ENCODE measurements at places on chromosomes 7 and 10.

DNA sequence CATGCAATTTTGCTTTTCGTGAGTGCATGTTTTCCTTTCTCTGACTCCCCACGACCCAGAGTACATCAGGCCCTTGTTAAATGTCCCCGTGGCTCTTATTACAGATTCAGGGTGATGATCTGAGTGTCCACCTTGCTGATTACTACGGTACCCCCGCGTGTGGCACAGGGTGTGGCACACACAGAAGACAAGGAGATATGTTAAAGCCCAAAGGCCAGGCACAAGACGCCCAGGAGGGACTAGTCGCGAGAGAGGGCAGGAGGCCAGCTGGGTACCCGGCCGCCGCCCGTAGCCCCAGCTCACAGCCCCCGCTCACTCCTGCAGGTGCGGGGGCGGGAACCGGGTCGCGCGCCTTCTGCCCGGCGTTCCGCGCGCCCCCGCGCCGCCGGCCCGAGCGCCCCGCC, 281 bp upstream of the EXOC6 start:
- DNase-seq = no peak

GRCh38 chr7:29297194-29297890, 102.8 kb downstream of the CHN2 start:
- no peak for DNase-seq

DNA sequence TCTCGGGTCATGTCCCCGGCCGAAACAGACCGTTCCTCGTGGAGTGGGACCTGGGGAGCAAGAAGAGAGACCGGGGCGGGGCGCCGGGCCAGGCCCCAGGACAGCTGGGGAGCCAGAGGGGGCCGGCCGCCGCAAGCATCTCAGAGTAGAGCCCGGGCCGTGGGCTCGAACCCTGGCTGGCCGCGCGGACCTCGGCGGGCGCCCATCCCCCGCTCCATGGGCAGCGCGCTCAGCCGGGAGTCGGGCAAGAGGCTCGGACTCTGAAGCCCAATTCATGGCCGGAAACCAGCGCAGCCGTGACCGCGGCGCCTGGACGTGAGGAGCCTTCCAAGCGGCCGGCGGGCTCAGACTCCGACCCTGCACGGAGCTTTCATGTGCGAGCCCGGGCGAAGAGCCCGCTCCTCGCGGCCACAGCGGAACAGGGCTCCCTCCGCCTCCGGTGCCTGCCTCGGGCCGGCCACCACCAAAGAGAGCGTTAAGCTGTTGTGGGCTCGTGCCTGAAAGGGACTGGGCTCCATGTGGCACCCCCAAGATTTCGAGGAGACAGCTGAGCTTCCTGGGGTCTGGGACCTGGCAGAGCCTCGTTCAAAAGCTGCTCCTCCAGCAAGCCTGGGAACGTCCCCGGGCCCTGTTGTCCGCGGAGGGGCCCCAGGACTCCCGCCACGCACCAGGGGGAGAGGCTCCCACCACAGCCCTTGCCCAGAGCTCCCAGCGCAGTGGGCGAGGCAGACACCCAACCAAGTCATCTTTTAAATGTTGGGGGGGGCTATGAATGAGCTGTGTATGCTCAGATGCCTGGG, 757 bp upstream of the GRID1 start:
- no peak for DNase-seq

DNA sequence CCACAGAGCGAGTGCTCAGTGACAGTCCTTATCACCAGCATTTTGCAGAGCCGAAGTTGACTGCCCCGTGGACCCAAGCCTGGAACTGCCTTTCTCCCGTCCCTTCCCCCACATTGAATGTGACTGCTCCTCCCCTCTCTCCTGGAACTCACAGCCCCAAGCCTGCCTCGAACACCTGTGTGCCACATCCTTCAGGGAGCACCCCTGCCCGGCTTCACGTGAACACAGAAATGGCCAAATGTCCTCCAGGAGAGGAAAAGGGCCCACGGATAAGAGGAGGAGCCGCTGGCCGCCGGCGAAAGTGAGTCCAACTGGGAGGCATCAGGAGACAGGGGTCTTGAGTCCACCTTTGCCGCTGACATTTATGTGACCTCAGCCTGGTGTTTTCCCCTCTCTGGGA, 16.2 kb downstream of the STX1A start:
- DNase-seq = no peak

- DNase-seq = no peak
These were observed 96.9 kb upstream of the HABP2 start for GRCh38 chr10:113455947-113456346.

DNA sequence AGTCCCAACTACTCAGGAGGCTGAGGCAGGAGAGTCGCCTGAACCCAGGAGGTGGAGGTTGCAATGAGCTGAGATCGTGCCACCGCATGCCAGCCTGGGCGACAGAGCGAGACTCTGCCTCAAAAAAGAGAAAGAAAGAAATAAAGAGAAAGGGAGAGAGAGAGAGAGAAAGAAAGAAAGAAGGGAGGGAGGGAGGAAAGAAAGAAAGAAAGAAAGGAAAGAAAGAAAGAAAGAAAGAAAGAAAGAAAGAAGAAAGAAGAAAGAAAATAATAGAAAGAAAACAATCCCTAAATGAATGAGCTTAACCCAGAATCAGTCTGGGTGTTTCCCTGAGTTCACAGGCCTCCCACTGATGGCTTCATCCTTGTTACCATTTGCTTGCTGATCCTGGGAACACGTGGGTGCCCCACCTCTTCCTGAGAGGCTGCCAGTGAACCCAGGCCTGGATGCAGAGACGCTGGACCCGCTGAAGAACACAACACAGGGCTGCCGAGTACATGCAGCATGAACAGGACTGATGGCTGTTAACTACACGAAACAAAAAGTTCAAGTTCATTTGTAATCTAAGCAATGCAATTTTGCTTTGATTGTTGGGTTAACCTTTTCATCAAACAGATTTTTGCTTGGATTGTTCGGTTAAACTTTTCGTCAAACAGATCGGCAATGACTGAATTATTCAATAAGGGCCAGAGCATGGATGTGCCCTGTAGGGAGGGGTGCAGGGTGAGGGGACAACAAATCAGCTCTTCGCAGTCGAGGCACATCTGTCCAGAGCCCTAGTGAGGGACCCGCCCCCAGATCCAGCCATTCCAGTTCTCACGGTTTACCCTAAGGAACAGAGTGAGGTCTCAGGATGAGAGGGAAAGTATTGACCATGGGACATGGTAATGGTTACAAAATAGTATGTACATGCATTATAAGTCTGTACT, 11.5 kb downstream of the NPFFR1 start:
- no peak for DNase-seq

- no peak for DNase-seq
These were observed 21.8 kb downstream of the NET1 start for GRCh38 chr10:5434017-5434753.

GRCh38 chr7:139087212-139087611, 22.3 kb downstream of the ZC3HAV1 start:
- no peak for DNase-seq

GRCh38 chr7:29569648-29570047, 6.0 kb downstream of the PRR15 start:
- DNase-seq = no peak

DNA sequence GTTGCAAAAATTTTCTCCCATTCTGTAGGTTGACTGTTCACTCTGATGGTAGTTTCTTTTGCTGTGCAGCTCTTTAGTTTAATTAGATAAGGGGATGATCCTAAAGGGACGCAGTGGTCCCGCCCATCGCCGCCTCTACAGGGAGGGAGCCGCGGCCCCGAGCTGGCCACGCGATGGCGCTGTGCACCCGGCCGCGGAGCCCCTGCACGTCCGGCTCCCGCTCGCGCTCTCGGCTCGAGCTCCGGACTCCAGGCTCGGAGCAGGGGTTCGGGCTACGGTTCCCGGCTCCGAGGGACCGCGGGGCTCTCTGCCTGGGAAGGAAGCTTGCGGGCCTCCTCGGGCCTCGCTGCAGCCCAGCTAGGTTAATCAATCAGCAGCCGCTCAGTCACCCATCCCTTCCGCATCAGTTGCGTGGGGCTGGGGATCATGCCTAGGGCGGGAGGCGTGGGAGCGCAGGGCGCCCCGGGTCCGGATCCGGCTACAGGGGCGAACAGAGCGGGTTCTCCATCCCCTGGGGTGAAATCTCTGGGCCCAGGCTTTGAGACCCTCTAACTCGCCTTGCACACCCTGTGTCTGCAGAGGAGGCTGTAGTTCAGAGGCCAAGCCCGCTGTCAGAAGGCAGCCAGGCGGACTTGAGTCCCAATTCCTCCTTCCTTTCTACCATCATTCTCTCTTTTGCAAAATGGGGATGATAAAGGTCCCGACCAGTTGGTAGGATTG, 97.9 kb downstream of the WDR11 start:
- no peak for DNase-seq

DNA sequence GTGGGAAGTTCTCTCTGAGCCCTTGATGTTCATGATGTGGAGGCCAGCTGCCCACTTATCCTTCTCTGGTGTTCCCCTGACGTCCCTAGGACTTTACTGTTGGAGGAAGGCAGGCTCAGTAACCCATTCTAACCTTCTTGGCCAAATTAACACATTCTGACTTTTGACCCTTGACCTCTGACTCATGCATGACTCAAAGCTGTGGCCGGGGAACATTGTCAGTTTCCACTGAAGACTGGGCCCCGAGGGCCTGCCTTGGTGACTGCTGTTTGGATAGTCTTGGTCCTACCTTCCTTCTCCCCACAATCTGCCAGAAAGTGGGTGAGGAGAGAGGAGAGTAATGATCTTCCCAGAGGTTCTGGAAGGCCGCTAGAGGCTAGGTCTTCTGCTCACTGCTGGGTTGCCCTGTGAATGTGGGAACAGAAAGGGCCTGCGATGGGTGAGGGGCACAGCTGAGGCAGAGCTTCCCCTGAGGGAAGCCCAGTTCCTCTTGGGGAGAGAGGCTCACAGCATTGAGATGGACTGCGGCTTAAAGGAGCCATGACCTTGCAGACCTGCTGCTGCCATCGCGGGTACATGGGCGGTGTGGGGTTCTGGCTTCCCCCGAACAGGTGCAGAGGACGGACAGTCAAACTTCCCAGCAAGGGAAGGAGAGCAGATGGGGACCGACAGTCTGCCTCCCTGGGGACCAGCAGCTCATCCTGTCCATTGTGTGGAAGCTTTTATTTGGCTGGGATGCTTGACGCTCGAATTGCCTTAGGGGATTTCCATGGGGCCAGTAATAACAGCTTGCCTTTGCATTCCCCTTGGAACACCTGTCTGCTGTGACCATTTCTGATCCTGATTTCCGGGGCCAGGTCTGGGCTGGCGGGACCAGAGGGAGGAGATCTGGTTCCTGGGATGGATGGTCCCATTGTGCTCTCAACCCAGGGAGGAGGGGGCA, 43.8 kb downstream of the ADAMTS14 start:
- DNase-seq = no peak

DNA sequence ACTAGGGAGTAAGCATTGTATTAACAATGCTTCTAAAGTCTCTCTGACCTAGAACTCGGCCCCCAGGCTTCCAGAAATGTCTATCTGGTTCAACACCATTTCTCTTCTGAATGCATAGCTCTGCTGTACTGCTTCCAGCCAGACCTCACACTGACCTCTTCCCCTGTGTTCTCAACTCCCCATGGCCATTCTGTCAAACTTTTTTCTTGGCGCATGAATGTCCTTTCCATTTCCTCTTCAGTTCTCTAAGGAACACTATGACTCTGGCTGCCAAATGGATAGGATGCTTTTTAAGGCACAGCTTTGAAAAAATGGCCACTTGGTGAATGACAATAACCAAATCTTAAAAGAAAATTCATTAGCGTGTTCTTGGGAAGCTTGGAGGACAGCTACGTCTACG, 425.8 kb downstream of the ETV1 start:
- no peak for DNase-seq

GRCh38 chr10:71729161-71729636, 9.6 kb upstream of the C10orf105 start:
- no peak for DNase-seq

DNA sequence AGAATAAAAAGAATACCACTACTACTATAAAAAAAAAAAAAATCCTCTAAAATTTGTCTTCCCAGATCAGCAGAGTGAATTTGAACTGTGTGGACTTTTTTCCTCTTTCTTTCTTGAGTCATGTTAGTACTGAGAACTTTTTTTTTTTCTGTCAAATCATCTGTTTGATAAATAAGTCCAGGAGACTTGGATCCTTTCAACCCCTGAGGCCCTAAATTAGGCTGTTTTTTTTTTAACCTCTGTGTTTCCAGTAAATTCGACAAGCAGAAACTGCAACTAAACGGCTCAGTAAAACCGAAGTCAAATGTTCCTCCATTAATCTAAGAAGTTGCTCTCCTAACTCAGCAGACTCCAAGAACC, 2.7 kb downstream of the MAP3K8 start:
- no peak for DNase-seq

- no peak for DNase-seq
These were observed 28.8 kb downstream of the CLIP2 start for GRCh38 chr7:74318043-74318442.

DNA sequence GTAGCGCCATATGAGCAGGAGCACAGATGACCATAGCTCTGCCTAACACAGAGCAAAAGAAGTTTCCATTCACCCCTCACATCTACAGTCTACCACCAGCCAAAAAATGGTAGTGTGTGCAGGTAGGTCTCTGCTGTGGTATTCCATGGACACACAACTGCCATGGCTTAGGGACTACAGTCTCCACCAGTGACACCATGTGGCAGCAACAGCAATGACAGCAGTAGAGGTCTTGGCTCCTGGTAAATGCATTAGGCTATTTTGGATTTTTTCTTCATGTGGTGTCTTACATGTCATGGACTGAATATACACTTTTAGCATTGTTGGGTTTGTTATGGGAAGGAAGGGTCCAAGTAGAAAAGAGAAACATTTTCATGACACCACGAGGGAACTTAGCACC, 70.1 kb upstream of the CABCOCO1 start:
- DNase-seq = no peak

DNA sequence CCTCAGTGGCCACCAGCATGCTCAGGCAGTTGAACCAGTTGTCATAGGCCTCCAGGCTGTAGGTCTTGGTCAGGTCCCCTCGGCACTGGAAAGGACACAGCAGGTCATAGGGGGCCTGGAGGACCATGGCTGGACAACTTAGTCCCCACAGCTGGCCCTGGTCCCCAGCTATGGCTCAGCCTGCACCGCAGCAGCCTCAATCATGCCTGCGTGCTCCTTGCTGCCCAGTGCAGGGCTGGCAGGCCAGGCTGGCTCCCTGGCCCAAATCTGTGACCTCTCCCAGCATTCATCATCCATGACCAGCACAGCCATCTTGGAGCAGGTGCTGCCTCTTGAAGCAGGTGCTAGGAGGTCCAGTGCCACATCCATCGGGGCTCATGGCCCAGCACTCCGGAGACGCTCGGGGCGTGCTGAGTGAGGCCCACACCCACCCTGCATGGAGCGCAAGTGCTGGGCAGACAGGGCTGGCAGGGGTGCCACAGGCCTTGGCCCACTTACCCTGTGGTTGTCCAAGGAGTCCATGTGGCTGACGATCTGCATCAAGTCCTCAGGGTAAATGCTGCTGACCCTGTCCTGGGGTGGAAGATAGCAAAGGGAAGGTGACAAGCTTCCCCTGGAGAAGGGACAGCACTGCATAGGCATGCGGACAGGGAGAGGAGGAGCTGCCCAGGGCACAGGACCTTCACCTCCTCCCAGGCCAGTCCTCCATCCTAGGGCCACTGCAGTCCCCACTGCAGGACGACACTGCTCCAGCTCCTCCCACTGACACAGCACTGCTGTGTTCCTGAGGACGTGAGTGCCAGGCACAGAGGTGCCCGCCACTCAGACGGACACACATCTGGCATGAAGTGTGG, 61.7 kb downstream of the CSGALNACT2 start:
- DNase-seq = no peak

GRCh38 chr7:2497500-2498336, 21.5 kb upstream of the GRIFIN start:
- no peak for DNase-seq

All from NCI-H187 treated with DMSO at 0.1 percent for 48 hours (cell line).